ENCODE measurements at places on chromosomes 16 and 17. TPM values are rescaled to one million over a fixed set of nuclear protein-coding genes. Genes with fewer than 3 reads are reported as not detected.

Gene TP53TG3F
- not detected for polyA plus RNA-seq

Gene SOX8
- polyA plus RNA-seq, result 5.7 TPM

Gene KRT33B
- polyA plus RNA-seq, result not detected

Gene RCVRN
- polyA plus RNA-seq, result not detected

Gene C17orf107
- polyA plus RNA-seq, result 0.78 TPM

Gene HOXB9
- polyA plus RNA-seq, result not detected

Gene CCR7
- 0.75 TPM for polyA plus RNA-seq

Gene ETV4
- polyA plus RNA-seq, result 97.2 TPM

Gene KRTAP4-9
- not detected for polyA plus RNA-seq
